ENCODE measurements at places on chromosomes 7 and 10.

DNA sequence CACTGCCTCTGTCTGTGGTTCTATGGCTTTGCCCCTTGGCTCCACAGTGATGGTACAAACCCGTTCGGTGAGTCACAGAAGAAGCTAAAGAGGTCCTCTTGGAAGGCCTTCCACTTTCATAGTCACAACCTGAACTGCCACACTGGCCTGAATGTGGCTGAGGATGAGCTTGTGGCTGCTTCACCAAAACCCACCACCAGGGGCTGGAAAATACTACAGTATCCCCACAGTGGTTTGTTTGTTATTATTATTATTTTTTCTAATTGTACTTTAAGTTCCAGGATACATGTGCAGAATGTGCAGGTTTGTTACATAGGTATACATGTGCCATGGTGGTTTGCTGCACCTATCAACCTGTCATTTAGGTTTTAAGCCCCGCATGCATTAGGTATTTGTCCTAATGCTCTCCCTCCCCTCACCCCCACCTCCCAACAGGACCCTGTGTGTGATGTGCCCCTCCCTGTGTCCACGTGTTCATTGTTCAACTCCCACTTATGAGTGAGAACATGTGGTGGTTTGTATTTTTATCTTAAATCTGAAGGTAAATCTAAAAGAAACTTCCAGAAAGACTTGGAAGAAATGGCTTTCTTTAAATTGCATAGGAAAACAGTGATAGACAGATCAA lies 160.8 kb upstream of the NPSR1 start:
- no peak for DNase-seq

- DNase-seq, result peak; percentile 18
Measured at GRCh38 chr10:126420567-126421300, 32.5 kb upstream of the ADAM12 start.

DNA sequence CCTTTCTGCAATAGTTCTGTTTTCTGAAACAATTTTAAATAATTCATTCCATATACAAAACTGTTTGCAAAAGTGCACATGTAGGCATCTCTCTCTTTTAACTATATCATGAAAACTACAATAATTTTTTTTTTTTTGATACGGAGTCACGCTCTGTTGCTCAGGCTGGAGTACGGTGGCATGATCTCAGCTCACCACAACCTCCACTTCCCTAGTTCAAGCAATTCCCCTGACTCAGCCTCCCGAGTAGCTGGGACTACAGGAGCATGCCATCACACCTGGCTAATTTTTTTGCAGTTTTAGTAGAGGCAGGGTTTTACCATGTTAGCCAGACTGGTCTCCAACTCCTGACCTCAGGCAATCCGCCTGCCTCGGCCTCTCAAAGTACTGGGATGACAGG lies 44.0 kb upstream of the SEMA3A start:
- DNase-seq, result no peak

- DNase-seq, result no peak
Measured at GRCh38 chr7:1141651-1142050, 18.3 kb downstream of the ZFAND2A start.

- no peak for DNase-seq
Measured at GRCh38 chr7:111878785-111879184, 316.5 kb upstream of the IMMP2L start.

DNA sequence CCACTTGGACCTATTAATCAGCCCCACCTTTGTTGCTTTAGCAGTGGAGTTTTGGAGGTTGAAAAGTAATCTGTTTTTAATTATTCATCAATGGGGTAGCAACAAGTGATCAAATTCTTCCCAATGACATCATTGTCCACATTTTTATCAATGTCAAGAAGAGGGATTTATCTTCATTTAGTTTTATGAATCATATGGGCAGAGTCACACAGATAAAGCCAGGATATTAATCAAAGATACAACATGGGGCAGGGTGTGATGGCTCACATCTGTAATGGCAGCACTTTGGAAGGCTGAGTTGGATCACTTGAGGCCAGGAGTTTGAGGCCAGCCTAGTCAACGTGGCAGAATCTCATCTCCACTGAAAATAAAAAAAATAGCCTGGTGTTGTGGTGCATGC lies 388.4 kb upstream of the POM121L12 start:
- no peak for DNase-seq

- no peak for DNase-seq
Measured at GRCh38 chr7:43735403-43735801, 6.1 kb upstream of the COA1 start.

Measured in AG09309 (cell line).